SHP77 (cell line): ENCODE measurements at places on chromosomes 2 and 18.

- no peak for DNase-seq
These were observed 585.0 kb upstream of the NXPH2 start for GRCh38 chr2:139365189-139365588.

GRCh38 chr2:32773448-32773808, 145.6 kb downstream of the TTC27 start:
- no peak for DNase-seq

DNA sequence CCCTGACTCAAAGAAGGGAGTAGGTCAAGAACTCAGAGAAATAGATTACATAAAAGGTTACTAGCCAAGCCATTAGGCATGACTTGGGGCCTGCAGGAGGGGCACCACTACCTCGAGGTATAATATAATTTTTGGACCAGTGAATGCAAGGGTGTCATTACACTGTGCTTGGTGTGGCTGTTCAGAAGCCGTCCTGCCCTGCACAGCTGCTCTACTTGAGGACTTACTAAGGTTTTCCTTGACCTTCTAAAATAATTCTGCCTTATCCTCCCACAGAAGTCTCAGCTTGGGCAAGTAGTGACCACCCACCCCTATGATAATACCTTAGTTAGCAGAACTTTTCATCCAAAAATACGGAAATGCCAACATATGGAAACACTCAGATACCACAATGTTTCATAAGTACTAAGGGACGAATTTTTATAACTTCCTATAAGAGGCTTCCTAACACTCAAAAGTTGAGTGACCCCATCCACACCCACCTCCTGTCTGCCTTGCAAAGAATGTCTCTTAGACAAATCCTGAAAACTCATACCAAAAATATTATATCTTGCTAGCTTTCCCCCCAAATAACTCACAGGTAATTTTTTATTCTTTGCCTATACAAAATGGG, 17.7 kb upstream of the ATG16L1 start:
- DNase-seq = no peak

- DNase-seq = peak; percentile 3
These were observed 66.5 kb downstream of the DTNB start for GRCh38 chr2:25606892-25607291.

DNA sequence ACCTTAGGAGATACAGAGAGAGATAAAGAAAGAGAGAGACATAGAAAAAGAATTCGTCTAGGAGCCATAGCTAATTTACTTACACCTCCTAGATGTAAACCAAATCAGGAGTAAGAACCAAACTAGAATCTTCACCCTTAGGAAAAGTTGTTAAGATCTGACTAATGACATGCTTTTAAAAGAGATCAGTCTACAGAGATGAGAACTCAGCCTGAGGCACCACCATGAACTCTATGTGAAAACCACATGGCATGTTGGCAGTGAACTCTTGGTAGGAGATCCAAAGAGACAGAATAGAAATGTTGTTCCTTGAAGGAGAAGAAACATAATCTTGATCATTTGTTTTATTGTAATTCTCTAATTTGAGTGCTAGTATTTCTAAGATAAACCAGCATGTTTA, 585.4 kb upstream of the ID2 start:
- no peak for DNase-seq

- no peak for DNase-seq
These were observed 344.5 kb upstream of the TNP1 start for GRCh38 chr2:217204358-217204757.

- no peak for DNase-seq
These were observed 624 bp downstream of the ZNF516 start for GRCh38 chr18:76494231-76495005.

DNA sequence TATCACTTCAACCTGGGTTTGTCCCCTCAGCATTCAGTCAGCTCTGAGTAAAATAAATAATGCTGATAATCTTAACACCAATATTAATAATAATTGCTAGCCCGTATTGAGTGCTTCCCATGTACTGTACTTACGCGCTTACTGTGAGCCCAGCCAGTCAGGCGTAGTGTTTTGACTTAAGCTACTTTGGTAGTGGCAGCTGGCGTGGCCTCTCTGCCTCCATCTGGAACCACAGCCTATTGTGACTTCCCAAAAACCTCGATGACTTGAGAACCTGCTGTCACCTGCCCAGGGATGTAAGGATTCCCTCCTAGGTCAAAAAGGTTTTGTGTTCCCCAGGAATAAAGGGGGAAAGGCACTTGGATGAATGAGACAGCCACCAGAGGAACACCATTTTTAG, 53.2 kb downstream of the SUMO1 start:
- DNase-seq = no peak

DNA sequence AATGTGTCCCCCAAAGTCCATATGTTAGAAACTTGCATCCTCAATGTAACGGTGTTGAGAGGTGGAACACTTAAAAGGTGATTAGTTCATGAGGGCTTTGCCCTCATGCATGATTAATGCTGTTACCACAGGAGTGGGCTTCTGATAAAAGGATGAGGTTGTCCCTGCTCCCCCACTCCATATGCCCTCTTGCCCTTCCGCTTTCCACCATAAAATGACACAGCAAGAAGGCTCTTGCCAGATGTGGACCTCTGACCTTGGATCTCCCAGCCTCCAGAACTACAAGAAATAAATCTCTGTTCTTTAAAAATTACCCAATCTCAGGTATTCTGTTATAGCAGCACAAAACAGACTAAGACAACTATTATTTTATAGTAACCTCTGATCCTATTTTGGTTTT, 412.1 kb downstream of the NBAS start:
- DNase-seq = no peak

DNA sequence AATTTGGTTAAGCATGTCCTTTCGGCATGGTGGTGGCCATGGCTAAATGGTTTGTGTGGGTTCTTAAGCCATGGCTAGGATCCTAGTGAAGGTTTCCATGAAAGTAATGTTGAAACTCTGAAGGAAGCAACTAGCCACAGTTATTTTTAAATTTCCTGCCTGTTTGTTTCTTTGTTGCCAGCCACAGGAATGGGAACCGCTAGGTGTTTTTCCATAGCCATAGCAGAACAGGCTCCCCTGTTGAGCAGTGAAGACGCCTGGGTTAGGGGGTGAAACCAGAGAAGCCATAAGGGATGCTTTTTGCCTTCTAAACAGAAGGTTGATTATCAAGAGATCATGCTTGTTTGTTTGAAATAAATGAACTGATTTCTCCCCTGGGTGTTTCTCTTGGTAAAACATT, 60.1 kb upstream of the CHMP1B start:
- DNase-seq = no peak

GRCh38 chr2:120934574-120935338, 199.1 kb downstream of the GLI2 start:
- no peak for DNase-seq

DNA sequence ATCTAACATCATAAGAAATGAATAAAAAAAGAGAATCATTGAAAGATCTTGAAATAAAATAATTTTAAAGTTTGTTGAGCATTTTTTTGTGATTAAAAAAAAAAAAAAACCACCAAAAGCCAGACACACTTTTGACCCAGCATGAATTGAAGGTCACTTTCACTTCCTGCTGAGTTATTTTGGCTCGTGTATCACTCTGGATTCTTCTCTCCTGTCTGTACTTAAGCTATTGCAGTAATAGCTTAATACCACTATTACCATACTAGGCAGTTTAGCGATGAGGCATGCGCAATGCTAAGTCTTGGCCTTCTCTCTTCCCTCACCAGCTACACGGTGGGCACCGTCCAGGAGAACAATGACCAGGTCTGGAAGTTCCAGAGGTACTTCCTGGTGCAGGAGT, 54.5 kb upstream of the SPP2 start:
- DNase-seq = no peak

GRCh38 chr2:51695531-51695930, 663.6 kb upstream of the NRXN1 start:
- no peak for DNase-seq

- DNase-seq = no peak
These were observed 106.7 kb downstream of the GBX2 start for GRCh38 chr2:236061497-236061896.

DNA sequence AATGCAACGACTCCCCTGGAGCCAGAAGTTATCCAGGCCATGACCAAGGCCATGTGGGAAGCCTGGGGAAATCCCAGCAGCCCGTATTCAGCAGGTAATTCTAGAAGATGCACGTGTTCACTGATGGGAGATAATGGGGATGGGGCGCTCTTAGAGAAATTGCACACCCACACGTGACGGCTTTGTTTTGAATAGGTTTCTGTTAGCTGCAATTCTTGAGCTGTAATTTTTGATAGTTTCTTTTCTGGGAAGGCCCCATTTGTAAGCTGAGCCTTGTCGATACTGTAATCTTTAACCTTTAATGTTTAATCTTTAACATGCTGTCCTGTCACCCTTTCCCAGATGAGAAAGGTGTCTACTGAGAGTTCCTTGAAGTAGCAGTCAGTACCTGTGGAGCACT, 3.6 kb downstream of the SCLY start:
- DNase-seq = no peak

DNA sequence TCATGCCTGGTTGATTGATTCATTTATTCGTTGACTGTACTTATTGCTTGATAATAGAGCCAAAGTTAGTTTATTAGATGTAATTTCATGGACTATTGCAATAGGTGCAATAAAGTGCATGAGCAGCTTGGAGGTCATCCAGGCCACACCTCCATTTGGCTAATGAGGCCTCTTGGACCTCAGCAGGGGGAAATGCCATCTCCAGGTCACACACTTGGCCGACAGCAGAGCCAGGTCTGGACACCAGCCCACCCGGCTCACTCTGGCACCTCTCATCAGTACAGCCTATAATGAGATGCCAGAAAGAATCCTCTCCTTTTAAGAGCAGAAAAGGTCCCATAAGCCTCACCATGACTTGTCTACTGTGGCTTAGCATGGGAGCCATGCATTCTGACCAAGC, 71.2 kb upstream of the AFF3 start:
- no peak for DNase-seq
